ENCODE measurements at places on chromosomes 12 and 14.

DNA sequence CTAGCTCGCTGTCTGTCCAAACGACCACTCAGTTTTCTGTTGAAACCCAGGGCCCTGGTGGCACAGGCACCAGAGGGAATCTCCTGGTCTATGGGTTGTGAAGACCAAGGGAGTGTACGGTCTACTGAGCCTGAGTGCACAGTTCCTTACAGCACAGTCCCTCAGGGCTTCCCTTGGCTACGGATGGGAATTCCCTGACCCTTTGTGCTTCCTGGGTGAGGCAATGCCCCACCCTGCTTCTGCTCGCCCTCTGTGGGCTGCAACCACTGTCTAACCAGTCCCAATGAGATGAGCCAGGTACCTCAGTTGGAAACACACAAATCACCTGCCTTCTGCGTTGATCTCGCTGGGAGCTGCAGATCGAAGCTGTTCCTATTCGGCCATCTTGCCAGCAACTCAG, 22.6 kb downstream of the GPHN start:
- DNase-seq, result no peak

DNA sequence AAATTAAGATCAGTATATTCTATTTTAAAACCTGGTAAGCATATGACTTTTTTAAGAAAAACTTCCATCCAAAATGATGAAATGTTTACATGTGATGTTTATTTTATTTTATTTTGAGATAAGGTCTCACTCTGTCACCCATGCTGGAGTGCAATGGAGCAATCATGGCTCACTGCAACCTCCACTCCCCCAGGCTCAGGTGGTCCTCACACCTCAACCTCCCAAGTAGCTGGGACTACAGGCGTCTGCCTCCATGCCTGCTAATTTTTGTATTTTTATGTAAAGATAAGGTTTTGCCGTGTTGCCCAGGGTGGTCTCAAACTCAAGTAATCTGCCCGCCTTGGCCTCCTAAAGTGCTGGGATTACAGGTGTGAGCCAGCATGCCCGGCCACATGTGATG, 141.8 kb downstream of the ZFP36L1 start:
- DNase-seq, result no peak

GRCh38 chr12:48023386-48023785, 19.1 kb upstream of the COL2A1 start:
- no peak for DNase-seq

DNA sequence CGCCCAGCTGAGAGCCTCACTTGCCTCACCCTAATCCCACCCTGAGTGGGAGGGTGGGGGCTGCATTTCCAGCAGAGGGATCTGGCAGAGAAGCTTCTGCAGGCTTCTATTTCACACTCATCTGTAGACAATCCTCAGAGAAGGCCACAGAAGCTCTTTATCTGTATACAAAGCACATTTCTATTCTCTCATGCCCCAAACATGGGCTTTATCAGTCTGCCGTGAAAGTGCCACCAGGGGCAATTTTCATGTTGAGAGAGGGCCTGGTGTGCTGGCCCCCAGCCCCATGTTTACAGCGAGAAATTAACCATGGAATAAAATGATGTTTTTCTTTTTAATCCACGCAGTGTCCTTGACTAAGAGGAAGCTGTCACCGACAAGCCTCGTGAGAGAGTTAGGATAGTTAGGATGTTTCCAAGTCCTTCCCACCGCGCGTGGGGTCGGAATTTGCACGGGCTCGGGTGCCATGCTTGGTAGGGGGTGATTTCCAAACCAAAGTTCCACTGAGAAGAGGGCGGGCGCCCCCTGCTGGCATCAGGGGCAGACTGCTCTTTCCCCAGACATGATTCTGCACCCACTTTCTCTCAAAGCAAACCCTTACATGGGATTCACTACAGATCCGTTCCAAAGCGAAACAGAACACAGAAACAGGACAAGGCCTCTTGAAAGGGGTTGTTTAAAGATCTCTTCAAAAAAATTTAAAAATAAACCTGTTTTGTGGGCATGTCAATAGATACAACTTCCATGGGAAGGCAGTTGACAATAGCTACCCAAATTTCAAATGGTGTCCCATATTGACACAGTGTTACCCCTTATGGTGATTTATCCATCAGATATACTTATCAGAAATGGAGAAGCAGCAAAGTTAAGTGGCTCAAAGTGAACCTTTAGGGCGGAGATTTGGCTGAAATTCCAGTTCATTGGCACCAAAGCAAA, 19.4 kb downstream of the BDKRB1 start:
- DNase-seq, result no peak

DNA sequence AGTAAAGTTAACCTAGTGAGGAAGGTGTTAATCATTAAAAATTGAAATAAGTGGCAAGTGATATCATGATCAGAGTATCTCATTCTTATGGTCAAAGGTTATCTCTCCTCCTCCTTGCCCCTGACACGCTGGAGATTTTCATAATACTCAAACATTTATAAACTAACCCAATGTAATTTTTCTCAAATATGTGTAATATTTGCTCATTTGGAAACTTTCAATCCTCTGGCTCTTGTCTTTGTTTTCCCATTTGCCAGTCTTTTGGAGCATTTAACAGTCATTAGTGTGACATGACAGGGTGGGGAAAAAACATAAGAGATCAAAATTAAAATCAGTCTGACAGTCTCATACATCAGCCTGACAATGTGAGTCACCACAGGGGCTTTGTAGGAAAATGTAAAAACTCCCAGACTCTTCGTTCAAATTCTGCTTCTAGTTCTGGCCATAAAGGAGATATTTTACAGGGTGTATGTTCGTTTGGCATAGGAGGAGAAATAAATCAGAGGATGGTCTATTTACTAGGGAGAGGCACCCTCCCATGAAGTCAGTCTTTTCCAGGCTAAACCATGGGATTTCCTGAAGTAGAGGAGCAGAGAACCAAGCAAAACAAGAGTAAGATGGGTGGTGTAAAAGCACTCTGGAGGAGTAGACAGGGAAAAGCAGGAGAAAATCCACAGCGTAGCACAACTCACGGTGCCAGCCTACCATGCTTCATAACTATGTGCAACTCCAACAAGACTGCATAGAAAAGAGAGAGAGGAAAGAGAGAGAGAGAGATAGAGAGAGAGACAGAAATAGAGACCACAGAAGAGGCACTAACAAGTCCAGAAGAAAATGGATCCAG, 369.2 kb upstream of the PDE3A start:
- no peak for DNase-seq

DNA sequence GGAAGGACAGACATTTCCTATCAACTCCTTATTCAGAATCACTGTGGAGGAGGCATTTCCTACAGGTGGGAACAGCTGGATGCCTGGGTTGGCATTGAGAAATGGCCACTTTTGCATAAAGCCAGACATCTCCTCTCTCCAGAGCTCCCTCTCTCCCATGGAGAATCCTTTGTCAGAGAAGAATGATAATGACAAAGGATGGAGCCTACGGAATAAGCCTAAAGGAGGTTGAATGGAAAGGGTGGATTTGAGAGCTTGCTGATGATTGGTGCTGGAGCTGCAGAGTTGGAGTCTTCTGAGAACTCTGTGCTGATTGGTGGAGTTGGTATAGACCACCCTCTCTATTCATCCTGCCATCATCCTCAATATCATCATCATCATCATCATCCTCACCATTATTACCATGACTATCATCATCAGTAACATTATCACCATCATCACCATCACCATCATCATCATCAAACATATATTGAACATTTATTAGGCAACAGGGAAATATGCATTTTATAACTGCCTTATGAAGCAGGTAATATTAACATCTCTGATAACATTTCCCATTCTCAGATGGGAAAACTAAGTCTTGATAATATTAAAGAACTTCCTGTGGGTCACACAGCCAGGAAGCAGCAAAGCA, 89.2 kb upstream of the HSPB8 start:
- DNase-seq, result no peak

GRCh38 chr12:133156125-133156690, 25.1 kb upstream of the ZNF268 start:
- no peak for DNase-seq

GRCh38 chr12:18430425-18431048, 169.2 kb downstream of the PIK3C2G start:
- DNase-seq, result no peak

DNA sequence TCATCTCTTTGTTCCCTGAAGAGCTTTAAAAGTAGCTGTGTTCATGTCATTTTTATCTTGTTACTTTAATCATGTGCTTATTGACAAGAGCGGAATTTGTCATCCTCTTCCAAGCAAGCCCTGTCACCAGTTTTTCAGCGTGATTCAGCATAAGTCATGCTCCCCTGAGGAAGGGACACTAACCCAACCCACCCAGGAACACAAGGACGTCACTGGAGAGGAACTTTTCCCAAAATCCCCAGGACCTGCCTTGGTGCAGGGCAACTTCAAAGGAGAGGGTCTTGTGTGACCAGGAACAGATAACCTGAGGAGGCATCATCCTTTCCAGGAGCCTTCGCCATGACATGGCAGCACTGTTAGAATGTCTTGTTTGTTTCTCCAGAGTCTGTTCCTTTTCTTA, 107.1 kb upstream of the DIO3 start:
- DNase-seq, result no peak

DNA sequence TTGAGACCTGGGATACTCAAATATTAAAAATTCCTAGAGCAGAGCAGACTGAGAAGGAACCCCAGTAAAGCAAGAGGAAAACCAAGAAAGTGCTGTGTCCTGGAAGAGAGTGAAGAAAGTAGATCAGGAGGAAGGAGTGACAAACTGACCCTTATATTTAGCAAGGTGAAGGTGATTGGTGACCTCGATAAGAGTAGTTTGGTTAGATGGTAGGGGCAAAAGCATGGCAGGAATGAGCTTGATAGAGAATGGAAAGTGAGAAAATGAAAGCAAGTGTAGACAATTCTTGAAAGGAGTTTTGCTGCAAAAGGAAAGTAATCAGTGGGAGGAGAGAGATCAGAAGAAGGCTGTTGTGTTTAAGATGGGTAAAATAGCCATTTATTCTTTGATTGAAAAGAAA, 51.1 kb downstream of the RASSF8 start:
- DNase-seq, result no peak

DNA sequence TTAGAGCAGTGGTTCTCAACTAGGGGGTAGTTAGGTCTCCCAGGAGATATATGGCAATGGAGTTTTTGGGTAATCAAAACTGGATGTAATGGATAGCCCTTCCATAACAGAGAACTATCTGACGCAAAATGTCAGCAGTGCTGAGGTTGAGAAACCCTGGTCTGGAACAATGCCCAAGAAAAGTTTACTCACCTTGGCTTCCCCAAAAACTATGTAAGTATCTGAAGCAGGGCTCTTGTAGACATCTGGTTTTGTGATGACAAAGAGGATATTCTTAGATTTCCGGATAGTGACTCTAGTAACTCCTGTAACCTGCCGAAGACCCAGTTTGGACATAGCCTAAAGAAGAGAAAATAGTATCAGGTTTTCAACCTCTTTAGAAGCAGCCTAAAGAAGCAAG, 11.8 kb downstream of the NACA start:
- no peak for DNase-seq

DNA sequence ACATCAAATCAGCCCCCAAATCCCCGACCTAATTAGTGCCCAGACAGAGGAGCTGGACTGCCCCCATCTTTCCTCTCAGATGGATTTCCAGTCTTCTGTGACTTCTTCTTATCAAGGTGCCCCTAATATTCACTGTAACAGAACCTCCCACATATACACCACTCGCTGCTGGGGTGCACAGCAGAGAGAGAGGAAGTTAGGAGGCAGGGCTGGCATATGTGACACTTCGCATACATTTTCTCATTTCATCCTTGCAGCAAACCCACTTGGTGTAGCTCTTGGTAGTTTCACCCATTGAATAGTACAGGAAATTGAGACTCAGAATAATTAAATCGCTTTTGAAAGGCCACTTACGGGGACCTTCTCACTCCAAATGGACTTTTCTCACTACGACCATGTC, 56.5 kb upstream of the CCND2 start:
- DNase-seq, result no peak

DNA sequence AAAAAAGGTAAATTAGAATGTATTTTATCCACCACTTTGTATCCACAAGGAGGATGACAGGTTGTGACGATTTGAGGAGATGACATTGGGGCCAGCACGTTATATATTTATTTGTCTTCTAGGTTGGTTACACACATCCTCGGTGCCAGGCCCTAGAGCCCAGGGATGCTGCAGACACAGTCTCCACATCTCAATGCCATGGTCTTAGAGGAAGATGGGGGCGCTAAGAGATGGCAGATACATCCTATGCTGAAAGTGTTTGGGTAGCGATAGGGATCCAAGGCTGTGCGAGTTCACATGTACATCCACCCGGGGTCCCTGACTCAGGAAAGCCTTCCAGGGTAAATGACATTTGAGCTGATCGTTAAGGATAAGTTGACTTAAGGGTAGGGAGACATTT, 193.1 kb upstream of the GSC start:
- DNase-seq, result no peak

DNA sequence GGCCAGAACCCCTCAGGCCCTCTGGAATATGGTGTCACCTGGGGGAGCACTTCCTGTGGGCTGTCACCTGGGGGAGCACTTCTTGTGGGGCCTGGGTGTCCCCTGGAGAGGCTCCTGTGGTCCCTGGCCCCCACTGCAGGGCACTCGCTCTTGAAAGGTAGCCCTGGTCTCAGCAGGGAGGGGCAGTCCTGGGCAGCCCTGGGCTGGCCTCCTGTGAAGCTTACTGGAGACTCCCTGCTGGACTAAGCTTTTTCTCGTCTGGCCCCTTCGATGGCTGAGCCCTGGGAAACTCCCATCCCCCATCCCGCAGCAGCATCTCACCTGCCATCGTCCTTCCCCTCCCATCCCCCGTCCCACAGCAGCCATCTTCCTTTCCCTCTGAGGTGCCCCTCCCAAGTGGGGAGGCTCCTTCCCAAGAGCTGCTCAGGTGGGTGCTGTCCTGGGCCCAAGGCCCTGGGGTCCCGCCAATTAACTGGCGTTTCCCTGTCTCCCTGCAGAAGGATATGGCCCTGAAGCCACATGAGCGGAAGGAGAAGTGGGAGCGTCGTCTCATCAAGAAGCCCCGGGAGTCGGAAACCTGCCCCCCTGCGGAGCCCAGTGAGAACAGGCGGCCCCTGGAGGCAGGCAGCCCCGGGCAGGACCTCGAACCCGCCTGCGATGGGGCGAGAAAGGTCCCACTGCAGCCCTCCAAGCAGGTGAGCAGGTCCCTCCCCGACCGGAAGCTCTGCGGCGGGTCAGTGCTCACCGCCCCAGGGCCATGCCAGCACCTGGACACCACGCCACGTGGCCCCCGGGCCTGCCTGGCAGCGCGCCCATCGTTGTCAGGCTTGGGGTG, 17.9 kb downstream of the FBRSL1 start:
- no peak for DNase-seq

DNA sequence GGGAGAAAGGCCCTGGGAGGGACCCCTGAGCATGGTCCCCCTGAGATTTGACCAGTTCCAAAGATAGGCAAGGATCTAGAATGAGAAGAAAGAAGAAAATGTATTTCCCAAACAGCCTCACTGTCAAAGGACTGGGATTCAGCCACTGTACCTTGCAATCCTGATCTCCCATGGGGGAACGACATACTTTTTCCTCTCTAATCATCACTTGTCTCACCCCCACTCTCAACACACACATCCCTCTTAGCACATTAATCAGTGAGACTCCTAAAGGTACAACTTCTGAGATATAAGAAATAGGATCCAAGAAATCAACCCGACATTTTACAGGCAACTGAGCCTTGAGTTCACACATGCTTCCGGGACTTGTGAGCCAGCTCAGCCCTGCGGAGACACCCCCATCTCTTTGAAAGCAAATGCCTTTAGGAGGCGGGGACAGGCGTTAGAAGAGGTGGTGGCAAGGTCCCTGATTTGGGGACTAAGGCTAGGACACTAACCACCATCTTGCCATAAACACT, 1.4 kb downstream of the MAP3K9 start:
- no peak for DNase-seq

Data from forelimb muscle (tissue), 1 donor.